Adipocyte (in vitro differentiated cells): ENCODE measurements at places on chromosomes 13 and 19.

GRCh38 chr13:70896136-70896535, 787.9 kb upstream of the KLHL1 start:
- no peak for DNase-seq

DNA sequence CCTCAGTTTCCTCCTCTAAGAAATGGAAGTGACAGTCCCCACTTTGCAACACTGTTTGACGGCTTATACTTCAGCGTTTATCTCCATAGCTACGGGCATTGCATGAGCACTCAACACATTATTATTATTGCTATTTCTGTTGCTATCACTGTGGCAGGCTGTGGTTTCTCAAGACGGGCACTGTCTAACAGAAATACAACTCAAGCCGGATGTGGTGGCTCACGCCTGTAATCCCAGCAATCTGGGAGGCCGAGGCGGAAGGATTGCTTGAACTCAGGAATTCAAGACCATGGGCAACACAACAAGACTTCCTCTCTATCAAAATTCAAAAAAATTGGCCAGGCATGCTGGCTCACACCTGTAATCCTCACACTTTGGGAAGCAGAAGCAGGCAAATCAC, 4.9 kb upstream of the ZSWIM4 start:
- no peak for DNase-seq

DNA sequence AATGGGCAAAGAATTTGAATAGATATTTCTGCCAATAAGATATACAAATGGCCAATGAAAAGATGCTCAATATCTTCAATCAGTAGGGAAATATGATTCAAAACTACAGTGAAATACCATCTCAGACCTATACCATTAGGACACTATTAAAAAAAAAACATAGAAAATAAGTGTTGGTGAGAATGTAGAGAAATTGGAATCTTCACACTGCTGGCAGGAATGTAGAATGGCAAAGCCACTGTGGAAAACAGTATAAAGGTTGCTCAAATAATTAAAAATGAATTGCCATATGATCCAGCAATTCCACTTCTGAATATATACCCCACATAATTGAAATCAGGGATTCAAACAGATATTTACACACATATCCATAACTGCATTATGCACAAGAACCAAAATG, 88.1 kb upstream of the STARD13 start:
- no peak for DNase-seq

GRCh38 chr19:7540761-7541474, 5.4 kb downstream of the PNPLA6 start:
- no peak for DNase-seq

- DNase-seq: no peak
Observed at GRCh38 chr13:35530147-35530546, 53.7 kb upstream of the MAB21L1 start.

DNA sequence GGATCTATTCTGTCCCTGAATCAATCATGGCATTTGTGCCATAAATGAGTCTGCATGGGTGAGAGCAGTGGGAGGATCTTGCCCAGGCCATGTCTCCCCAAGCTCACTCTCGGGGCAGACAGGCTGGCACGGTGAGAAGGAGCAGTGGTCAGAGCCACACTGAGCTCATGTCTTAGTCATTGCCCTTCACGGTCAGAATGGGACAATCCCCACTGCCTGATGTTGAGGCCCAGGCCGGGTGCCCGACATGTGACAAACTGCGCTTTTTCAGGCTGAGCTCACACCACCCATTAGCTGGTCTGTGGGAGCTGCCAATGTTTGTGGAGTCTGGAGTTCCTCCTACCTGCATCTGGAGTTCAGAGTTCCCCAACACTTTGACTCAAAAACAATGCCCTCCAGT, 481.9 kb downstream of the COG6 start:
- DNase-seq: no peak

- peak; percentile 43 for DNase-seq
Observed at GRCh38 chr19:9431475-9431874, 3.9 kb downstream of the ZNF266 start.

GRCh38 chr19:54918499-54918898, 12.6 kb downstream of the NCR1 start:
- DNase-seq: no peak

DNA sequence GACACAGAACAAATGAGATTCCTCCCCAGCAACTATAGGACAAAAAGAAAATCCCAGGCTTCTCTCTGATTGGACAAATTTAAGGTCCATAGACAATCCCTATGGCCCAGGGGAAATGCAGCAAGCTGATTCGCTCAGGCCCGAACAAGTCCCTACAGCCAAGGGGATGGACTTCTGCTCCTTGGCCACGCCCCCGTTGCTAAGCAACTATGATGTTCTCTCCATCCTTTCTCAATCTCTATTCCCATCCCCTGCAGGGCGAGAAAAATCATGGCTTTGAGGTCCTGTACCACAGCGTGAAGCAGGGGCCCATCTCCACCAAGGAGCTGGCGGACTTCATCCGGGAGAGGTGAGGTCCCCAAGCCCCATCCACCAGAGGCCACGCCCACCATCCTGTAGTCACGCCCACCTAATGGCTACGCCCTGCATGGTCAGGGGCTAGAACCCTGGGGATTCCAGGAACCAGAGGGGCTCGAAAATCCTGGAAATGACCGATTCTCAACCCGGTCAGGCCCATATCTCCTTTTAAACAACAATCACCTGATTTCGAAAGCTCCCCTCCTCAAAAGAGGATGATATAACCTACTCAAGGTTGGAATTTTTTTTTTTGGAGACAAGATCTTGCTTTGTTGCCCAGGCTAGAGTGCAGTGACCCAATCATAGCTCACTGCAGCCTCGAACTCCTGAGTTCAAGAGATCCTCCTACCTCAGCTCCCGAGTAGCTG, 11.4 kb downstream of the FCHO1 start:
- peak; percentile 60 for DNase-seq

GRCh38 chr13:76955661-76956060, 7.3 kb downstream of the ACOD1 start:
- DNase-seq: no peak

DNA sequence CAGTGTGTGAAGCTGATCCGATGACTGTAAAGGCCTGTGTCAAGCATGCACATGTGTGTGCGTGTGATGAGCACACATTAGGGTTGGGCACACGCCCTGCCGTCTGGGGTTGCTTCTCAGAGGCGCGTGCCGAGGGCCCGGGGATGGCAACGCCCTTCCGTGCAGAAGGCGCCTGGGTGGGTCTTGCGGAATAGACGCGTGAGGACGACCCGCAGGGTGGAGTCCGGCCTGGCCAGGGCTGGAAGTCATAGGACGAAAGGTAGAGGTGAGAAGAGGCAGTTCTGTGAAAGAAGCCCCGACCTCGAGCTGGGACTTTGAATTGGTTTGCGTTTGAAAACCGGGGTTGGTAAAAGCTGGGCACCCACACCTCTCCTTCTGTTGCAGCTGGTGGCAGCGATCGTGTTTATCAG, 35.7 kb downstream of the TMEM255B start:
- no peak for DNase-seq

DNA sequence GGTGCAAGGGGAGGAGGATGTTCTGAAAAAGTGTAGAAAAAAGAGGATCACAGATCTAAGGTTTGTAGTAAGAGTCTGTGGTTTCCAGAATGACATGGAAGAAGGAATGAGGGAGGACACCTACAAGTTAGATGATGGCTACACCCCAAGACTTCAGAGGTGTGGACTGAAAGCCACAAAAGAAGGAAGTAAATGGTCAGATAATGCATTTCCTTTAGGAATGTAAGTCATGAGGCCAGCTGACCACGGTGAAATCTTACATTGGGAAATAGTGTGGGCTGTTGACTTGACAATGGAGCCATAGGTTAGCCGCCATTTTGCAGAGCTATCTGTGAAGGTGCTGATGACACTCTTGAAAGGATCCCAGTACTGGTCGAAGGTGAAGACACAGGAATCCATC, 25.3 kb upstream of the FBXO27 start:
- no peak for DNase-seq

DNA sequence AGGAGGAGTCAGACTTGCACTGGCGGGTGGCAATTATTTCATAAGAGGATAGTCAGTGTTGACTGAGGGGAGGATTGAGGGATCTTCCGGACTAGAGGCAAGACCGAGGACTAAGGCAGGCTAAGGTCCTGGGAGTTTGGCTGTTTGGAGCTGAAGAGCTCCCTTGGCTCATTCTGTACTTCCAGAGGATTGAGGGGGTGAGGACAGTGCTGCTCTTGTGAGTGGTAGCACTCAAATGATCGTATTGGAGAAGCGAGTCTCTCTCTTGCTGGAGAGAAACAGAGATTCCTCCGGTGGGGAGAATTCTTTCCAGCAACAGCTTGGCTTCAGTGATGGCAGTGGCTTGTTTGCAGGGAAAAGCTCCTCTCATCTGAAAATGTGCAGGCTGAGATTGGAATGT, 47.1 kb downstream of the ING1 start:
- no peak for DNase-seq

- DNase-seq: no peak
Observed at GRCh38 chr19:47012617-47013016, 7.0 kb upstream of the NPAS1 start.

GRCh38 chr19:12733369-12734214, 892 bp downstream of the TRIR start:
- DNase-seq: peak; percentile 65

- DNase-seq: no peak
Observed at GRCh38 chr13:64300239-64300638, 2884.6 kb upstream of the PCDH20 start.

DNA sequence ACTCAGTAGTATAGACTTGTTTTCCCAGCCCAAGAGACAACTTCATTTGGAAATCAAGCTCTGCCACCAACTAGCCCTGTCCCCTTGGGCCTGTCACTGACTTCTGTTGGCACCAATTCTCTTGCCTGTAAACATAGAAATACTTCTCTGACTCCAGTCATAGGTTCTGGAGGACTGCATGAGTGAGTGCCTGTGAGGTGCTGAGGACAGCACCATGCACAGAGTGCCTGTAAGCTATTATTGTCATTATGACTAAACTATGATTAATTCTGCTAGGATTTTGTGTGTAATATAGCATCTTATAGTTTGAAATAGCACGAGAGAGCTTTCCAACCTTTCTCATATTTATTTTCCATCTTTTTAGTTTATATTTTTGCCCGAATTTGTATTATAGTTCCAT, 247.9 kb downstream of the MYO16 start:
- DNase-seq: peak; percentile 31

DNA sequence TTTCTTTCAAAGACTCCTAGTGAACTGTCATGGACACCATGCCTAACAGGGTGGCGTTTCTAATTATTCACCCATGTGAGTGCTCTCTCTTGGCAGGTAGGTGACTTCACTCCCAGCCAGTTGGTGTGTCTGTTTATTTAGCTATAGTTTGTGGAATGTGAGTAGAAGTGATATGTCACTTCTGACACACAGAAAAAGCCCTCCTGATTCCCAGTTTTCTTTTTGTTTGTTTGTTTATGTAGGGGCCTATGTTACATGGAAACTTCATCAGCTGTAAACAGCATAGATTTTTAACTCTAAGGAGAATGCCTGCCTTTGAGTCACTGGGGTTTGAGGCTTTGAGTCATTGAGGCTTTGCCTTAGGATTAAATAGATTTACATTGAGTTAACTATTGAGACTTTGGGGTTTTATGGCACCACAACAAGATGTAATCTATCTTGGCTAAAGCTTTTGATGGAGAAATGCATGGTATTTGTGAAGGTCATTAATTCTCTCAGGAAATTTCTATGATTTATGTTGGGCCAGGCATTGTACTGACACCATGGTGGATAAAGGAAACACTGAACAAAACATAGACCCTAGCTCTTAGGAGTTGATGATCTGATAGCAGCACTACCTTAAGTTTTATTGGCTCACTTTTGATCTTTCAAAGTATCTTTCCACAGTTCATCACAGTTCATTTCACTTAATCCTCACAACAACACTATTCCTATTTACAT, 45.3 kb downstream of the UFM1 start:
- peak; percentile 45 for DNase-seq

GRCh38 chr13:21964686-21965085, 293.8 kb downstream of the FGF9 start:
- no peak for DNase-seq

DNA sequence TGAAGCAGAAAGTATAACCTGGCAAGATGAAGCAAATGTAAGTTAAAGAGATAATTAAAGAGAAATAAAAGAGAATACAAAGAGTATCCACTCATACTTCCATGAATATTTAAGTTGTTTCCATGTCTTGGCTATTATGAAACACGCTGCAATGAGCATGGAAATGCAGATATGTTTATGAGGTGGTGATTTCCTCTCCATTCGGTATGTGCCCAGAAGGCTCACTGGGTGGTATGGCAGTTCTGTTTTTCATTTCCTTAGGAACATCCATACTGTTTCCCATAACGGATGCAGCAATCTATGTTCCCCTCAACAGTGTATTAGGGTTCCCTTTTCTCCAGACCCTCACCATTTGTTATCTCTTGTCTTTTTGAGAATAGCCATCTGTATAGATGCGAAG, 272.6 kb upstream of the SOX21 start:
- no peak for DNase-seq

- no peak for DNase-seq
Observed at GRCh38 chr19:41802770-41803169, 6.4 kb downstream of the CEACAM3 start.

DNA sequence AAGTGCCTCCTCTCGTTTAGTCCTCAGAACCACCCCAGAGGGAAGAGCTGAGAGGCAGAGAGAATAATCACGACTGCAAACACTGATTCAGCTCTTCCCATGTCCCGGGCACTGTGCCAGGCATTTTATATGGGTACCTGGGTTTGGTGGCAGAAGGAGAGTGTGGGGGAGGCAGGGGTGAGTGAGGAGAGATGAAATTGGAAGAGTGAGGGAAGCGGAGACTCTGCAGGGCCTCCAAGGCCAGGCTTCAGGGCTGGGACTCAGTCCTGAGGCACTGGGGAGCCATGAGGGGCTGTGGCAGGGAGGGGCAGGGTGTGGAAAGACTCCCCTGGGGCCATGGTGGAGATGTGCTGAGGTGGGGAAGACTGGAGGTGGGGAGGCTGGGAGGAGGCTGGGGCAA, 8.7 kb downstream of the SYNGR4 start:
- DNase-seq: no peak

- no peak for DNase-seq
Observed at GRCh38 chr19:46880431-46880830, 19.6 kb downstream of the ARHGAP35 start.

GRCh38 chr19:29315556-29316190, 102.7 kb upstream of the UQCRFS1 start:
- no peak for DNase-seq

- no peak for DNase-seq
Observed at GRCh38 chr13:37149380-37149779, 43.9 kb upstream of the CSNK1A1L start.

GRCh38 chr13:74067818-74068217, 66.4 kb downstream of the KLF12 start:
- DNase-seq: no peak
